ENCODE measurements at places on chromosomes 16 and 17.

GRCh38 chr17:61010661-61011170 is 333.1 kb downstream of the BCAS3 start:
- no peaks in the 10 kb centered on the region for H3K36me3 ChIP-seq
- no peaks in the 10 kb centered on the region for H3K27me3 ChIP-seq
- H3K4me3 ChIP-seq: no peak overlapping the region
- no peak for DNase-seq
- no peak overlapping the region for H3K27ac ChIP-seq

GRCh38 chr16:51289336-51289735 is 138.3 kb upstream of the SALL1 start:
- no peaks in the 10 kb centered on the region for H3K36me3 ChIP-seq
- H3K27ac ChIP-seq: no peak overlapping the region

DNA sequence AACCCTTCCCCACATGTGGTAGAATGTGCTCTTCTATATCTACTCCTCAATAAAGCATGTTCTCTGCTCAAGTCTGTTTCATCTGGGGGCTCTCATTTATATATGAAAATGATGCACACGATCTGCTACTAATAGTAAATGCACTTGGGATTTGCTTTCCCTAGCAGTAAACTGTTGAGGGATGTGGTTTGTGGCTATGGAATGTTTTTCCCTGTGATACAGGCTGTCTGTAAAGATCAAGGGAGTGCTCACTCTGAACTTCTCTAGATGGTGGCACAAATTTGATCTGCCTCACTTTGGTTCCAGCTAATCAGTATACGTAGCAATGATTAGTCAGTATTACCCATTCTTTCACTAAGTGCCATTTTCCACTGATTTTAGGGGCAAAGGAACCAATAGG is 18.8 kb downstream of the TAC4 start:
- no peak overlapping the region for H3K27ac ChIP-seq
- H3K4me3 ChIP-seq: no peak overlapping the region
- peaks cover 64% of the 10 kb centered on the region for H3K36me3 ChIP-seq
- no peaks in the 10 kb centered on the region for H3K27me3 ChIP-seq
- no peak for DNase-seq
- no peaks in the 10 kb centered on the region for H3K4me1 ChIP-seq

GRCh38 chr17:43011728-43012472 is 5.3 kb downstream of the IFI35 start:
- peaks cover 19% of the 10 kb centered on the region for H3K4me1 ChIP-seq
- DNase-seq: no peak
- no peaks in the 10 kb centered on the region for H3K27me3 ChIP-seq

DNA sequence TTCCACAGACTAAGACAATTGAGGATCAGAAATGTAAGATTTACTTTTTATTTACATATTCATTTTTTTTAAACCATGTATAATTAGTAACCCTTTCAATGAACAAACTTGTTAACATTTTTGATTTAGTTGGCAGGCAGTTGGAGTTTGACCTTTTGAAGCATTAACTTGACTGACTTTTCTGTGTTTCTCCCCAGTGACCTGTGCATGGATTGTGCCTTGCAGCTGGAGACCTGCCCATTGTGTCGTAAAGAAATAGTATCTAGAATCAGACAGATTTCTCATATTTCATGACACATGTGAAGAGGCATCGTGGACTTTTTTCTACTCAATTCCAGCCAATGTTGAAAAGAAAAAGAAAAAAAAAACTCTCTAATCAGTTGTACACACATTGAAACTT is 6.4 kb upstream of the ARL2BP start:
- peak; percentile 27 for DNase-seq
- H3K27ac ChIP-seq: no peak overlapping the region
- H3K4me3 ChIP-seq: no peak overlapping the region
- H3K36me3 ChIP-seq: peaks cover 41% of the 10 kb centered on the region
- peaks cover 2% of the 10 kb centered on the region for H3K4me1 ChIP-seq

DNA sequence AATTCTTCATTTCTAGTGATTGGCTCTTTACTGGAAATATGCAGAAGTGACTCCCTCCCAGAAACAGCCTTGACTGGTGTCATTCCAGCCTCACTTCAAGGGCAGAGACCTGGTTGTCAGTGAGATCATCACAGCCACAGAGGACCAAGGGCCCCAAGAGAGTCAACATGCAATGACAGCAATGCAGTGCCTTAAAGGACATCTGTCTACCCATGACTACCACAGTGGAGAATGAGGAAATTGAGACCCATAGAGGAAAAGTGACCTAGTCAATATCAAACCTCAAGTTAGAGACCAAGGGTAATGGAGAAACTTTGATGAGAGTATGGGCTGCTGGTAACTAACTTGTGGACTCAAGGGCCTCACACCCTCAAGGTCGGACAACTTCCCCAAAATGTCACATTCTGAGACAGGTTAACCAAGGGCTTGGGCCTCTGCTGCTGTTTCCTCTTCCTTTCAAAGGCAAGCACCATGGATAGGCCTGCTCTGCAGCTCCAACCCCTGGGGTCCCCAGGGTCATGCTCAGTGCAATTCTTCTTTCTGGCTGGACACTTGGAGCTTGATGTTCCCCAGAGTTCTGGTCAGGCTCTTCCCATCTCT is 11.3 kb downstream of the NOG start:
- no peaks in the 10 kb centered on the region for H3K4me1 ChIP-seq
- H3K27ac ChIP-seq: no peak overlapping the region
- peaks cover 21% of the 10 kb centered on the region for H3K27me3 ChIP-seq
- no peaks in the 10 kb centered on the region for H3K36me3 ChIP-seq
- H3K4me3 ChIP-seq: no peak overlapping the region

- peaks cover 18% of the 10 kb centered on the region for H3K4me1 ChIP-seq
- no peak overlapping the region for H3K27ac ChIP-seq
- peaks cover 77% of the 10 kb centered on the region for H3K36me3 ChIP-seq
Observed at GRCh38 chr17:78970834-78971755, 8.6 kb downstream of the LGALS3BP start.

DNA sequence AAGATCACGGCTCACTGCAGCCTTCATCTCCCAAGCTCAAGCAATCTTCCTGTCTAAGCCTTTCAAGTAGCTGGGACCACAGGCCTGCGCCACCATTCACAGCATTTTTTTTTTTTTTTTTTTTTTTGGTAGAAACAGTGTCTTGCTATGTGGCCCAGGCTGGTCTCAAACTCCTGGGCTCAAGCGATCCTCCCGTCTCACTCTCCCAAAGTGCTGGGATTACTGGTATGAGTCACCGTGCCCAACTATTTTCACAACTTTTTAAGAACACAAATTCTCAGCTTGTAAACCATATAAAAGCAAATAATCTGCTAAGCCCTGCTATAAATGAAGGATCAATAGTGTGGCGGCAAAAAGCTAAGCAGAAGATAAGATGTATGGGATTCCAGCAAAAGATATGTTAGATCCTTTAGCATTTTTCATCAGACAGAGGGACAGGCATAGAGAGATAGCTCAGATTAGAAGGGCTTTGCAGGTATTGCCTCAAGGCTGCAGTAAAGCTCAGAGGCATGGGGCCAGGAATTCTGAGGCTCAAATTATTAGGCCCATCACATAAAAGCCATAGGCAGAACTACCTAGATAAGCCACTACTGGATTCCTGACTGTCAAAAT is 55.1 kb downstream of the EMP2 start:
- H3K4me3 ChIP-seq: no peak overlapping the region
- H3K27ac ChIP-seq: no peak overlapping the region
- H3K27me3 ChIP-seq: no peaks in the 10 kb centered on the region
- H3K36me3 ChIP-seq: no peaks in the 10 kb centered on the region

DNA sequence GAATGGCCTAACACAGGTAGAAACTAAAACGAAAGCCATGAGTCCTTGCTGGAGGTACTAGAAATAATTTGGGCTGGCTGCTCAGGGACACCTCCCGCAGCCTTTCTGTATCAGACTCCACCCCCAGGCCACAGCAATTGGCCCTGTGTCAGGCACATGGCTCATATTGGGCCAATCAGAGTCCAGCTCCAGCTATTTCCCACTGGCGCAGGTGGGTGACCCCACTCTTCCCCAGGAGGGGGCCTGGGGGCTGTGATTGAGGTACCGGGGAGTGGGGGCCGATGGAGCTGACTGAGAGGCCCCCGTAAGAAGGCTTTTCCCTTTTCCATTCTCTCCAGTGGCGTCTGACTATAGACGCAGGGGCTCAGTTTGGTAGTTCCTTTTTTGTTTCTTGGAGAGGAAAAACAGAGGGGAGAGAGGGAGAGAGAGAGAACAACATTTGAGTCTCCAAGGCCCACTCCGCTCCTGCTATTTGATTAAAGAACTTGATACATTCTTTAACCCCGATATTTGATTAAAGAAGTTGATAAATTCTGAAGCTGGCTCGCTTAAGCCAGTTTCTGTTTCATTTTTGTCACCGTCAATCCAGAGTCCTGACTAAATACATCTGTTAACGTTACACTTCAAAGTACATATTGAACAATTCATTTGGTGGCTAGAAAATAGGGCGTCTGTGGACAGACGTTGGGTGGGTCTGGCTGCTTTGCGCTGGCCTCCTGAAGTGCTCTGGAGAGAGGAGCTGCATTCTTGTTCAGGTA is 26.3 kb downstream of the FOXL1 start:
- DNase-seq: no peak
- no peak overlapping the region for H3K27ac ChIP-seq
- no peak overlapping the region for H3K4me3 ChIP-seq

GRCh38 chr16:21169249-21169981 is 10.9 kb downstream of the LDAF1 start:
- H3K4me3 ChIP-seq: no peak overlapping the region
- H3K4me1 ChIP-seq: no peaks in the 10 kb centered on the region
- peaks cover 46% of the 10 kb centered on the region for H3K36me3 ChIP-seq
- DNase-seq: no peak
- no peaks in the 10 kb centered on the region for H3K27me3 ChIP-seq

GRCh38 chr17:40130352-40131042 is 8.7 kb downstream of the MSL1 start:
- H3K27ac ChIP-seq: no peak overlapping the region
- DNase-seq: no peak
- no peaks in the 10 kb centered on the region for H3K27me3 ChIP-seq
- H3K36me3 ChIP-seq: peaks cover 87% of the 10 kb centered on the region

- DNase-seq: no peak
- no peaks in the 10 kb centered on the region for H3K36me3 ChIP-seq
- peaks cover 6% of the 10 kb centered on the region for H3K27me3 ChIP-seq
- no peak overlapping the region for H3K4me3 ChIP-seq
Observed at GRCh38 chr17:77727037-77727615, 231.4 kb upstream of the TNRC6C start.
